GOT3 (cell line): ENCODE measurements at places on chromosomes 7 and 10.

GRCh38 chr7:102455596-102455995, 9.1 kb downstream of the ALKBH4 start:
- no peak for DNase-seq

- no peak for DNase-seq
Observed at GRCh38 chr7:88758381-88759229, 895 bp upstream of the ZNF804B start.

GRCh38 chr10:131758939-131759301, 141.9 kb upstream of the PPP2R2D start:
- no peak for DNase-seq

DNA sequence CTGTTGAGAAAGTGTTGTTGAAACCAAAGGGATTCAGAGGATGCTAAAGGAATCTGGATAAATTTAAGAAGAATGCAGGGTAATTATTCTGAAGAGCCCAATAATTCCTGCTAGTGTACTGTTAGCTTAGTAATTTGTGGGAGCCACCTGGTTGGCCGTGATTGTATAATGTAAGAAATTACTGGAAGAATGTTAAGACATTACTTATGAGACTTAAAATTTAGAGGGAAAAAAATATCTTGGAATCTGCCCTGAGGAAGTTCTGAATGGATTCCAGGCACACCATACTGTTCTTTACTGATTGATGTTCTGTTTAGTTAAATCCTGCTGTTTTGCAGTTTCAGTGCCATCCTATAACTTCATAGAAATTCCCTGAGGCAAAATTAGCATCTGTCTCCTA, 155.0 kb upstream of the RHOBTB1 start:
- no peak for DNase-seq

- DNase-seq = no peak
Observed at GRCh38 chr10:93784059-93784458, 26.3 kb downstream of the LGI1 start.

- DNase-seq = no peak
Observed at GRCh38 chr10:120684226-120684625, 166.9 kb upstream of the WDR11 start.

- no peak for DNase-seq
Observed at GRCh38 chr10:61023053-61023452, 79.1 kb upstream of the RHOBTB1 start.

DNA sequence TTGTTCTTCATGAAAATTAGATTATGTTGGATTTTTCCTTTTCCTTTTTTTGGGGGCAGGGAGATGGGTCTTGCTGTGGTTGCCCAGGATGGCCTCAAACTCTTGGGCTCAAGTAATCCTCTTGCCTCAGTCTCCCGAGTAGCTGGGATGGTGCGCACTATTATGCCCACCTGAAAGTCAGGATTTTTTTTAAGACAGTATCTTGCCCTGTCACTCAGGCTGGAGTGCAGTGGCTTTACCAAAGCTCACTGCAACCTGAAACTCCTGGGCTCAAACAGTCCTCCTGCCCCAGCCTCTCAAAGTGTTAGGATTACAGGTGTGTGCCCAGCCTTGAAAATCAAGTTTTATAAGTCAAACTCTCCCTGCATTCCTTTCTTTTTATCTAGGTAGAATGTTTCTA, 1.7 kb upstream of the TET1 start:
- no peak for DNase-seq

DNA sequence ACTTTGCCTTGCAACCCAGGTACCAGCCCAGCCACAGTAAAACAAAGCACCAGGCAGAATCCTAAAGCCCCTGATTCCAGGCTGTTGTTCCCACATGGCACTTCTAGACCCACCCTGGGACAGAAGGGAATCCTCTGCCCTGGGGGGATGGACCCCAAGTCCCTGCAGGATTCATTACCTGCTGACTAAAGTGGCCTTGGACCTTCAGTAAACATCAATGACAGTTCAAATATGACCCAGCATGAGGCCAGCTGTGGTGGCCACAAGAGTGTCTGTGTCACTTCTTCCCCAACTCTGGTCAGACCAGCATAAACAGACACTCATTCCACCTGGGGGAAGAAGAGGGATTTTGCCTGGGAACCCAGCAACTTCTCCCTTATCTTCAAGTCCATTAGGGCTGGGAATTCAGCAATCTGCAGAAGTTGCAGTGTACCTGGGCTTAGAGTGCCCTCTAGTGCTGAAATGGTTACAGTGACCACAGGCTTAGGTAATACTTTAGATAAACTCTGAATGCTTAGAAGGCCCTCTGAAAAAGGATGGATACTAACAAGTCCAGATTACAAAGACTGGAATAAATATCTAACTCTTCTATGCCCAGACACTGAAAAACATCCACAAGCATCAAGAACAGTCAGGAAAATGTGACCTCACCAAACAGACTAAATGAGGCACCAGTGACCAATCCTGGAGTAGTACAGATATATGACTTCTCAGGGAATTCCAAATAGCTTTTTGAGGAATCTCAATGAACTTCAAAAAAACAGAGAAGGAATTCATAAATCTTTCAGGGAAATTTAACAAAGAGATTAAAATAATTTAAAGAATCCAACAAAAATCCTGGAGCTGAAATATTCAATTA, 108.5 kb upstream of the TMEM168 start:
- no peak for DNase-seq

- no peak for DNase-seq
Observed at GRCh38 chr7:30238721-30239441, 45.5 kb upstream of the ZNRF2 start.
